Neural progenitor cell (in vitro differentiated cells): ENCODE measurements at places on chromosomes 11 and 22. TPM values are rescaled to one million over a fixed set of nuclear protein-coding genes. Genes with fewer than 3 reads are reported as not detected.

The SPON1 gene
- 35.4 and 35.9 TPM in 2 replicates for total RNA-seq

DNA sequence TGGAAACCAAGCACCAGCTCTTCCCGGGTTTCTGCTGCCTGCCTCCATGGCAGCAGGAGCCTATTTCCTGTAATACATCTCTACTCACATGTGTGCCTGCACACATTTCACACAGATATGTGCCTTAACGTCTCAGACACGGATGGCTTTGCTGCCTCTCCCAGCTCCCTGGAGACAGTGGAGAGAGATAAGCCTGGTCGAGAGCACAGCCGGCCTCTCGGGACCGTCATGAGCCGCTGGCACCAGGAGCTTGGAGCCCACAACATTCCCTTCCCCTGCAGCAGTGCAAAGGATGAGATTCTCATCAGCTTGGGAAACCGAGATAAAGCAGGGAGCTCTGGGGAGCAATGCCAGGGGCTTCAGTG, 587.7 kb downstream of the BRD1 start:
- DNase-seq = no peak

GRCh38 chr22:23012081-23012622, 58.2 kb upstream of the GNAZ start:
- no peak for DNase-seq

The UCP3 gene
- total RNA-seq = 1.5 TPM in 1 of 2 replicates, not detected in the other

- DNase-seq = no peak
These were observed 10.7 kb upstream of the CKAP5 start for GRCh38 chr11:46856605-46857343.
